ENCODE measurements at places on chromosomes 7 and 10. TPM values are rescaled to one million over a fixed set of nuclear protein-coding genes. Genes with fewer than 3 reads are reported as not detected.

Gene LRRD1
- total RNA-seq, result not detected

Gene AKR1C8
- not detected for total RNA-seq

Gene ARHGEF5
- 4.6 TPM for total RNA-seq

Gene CPA1
- total RNA-seq, result not detected

Gene PPP1R17
- total RNA-seq, result not detected

Gene STEAP1B
- total RNA-seq, result 3.2 TPM

Gene ZNF862
- 10.5 TPM for total RNA-seq

Gene SMARCD3
- total RNA-seq, result 51.0 TPM

Gene BBS9
- total RNA-seq, result 14.5 TPM

Measured in myometrial cell (primary cell).